ENCODE measurements at places on chromosomes 11 and 22. TPM values are rescaled to one million over a fixed set of nuclear protein-coding genes. Genes with fewer than 3 reads are reported as not detected.
A peak's percentile ranks its signal among the peaks of the same experiment; 100 is the strongest.

Gene ABTB2
- 0.97 TPM for total RNA-seq

DNA sequence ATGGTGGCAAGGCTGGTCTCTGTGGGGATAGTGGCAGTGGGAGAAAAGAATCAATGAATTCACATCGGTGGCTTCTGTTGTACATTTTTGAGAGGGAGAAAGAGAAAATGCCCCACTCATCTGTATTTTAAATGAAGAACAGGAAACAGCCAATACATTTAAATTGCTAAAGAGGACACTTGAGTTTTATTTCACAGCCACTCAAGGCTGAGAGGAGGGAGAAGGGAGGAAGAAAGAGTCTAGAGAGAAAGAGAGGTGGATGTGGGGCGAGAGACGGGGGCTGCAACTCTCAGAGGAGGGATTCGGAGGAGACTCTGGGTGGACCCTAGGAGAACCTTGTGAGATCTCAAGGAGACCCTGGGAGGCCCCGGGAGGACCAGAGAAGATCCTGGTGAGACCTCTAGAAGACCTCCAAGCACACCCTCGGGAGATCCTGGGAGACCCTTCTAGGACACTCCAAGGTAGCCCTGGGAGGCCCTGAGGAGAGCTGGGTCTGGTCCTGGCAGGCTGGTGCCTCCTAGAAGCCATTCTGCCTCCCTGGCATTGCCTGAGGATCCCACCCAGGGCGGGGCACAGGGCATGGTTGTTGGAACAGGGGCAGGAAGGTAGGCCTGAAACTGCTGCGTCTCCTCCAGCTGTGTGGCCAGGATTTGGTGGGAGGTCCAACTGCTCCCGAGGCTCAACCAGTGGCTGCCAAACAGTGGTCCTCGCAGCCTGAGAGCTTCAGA, 91.0 kb upstream of the SHISAL1 start:
- no peaks in the 10 kb centered on the region for H3K27me3 ChIP-seq
- no peak overlapping the region for H3K27ac ChIP-seq
- no peak overlapping the region for H3K4me3 ChIP-seq

Gene FXYD2
- 31.2 TPM for total RNA-seq

Gene OR51E2
- total RNA-seq, result not detected

Gene C22orf31
- total RNA-seq, result not detected

DNA sequence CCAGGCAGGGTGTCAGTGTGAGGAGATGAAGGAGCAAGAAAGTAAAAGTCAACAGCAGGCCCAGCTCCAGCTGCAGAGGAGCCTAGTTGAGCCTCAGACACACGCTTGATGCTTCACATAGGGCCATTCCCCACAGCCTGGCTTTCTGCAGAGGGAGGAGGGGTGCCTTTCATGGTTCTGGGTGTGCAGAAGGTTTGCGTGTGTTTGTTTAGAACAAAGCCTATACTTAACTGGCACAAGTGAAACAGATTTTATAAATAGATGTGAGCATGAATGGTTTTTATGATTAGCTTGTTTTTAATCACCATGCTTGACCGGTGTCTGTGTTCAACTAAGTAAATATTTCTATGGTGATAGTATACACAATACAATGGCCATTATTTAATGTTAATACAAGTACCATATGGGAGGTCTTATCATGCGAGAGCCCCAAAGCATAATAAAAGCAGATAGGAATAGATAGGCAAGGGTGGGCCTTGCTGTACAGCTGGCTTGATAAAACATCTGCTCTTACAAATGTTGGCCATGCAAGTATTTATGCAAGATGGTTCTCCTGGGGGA, 290.2 kb downstream of the ETS1 start:
- H3K27ac ChIP-seq, result peak overlapping the region; percentile 86
- no peaks in the 10 kb centered on the region for H3K27me3 ChIP-seq
- H3K36me3 ChIP-seq, result peaks cover 36% of the 10 kb centered on the region
- H3K4me3 ChIP-seq, result peak overlapping the region; percentile 64

- no peak overlapping the region for H3K27ac ChIP-seq
- no peak for DNase-seq
- H3K4me3 ChIP-seq, result no peak overlapping the region
These were observed 13.4 kb upstream of the DAGLA start for GRCh38 chr11:61666684-61667297.

- no peak overlapping the region for H3K27ac ChIP-seq
- no peak for DNase-seq
- no peak overlapping the region for H3K4me3 ChIP-seq
- H3K27me3 ChIP-seq, result peaks cover under 1% of the 10 kb centered on the region
- no peaks in the 10 kb centered on the region for H3K36me3 ChIP-seq
These were observed 8.3 kb upstream of the INSC start for GRCh38 chr11:15106201-15106965.

Gene SGSM1
- total RNA-seq, result 0.34 TPM

Gene TSSK2
- total RNA-seq, result not detected

GRCh38 chr22:23093051-23093788, 22.9 kb downstream of the GNAZ start:
- no peak for DNase-seq
- no peak overlapping the region for H3K4me3 ChIP-seq
- no peak overlapping the region for H3K27ac ChIP-seq
- H3K4me1 ChIP-seq, result peaks cover 2% of the 10 kb centered on the region
- H3K27me3 ChIP-seq, result no peaks in the 10 kb centered on the region
- H3K36me3 ChIP-seq, result no peaks in the 10 kb centered on the region

DNA sequence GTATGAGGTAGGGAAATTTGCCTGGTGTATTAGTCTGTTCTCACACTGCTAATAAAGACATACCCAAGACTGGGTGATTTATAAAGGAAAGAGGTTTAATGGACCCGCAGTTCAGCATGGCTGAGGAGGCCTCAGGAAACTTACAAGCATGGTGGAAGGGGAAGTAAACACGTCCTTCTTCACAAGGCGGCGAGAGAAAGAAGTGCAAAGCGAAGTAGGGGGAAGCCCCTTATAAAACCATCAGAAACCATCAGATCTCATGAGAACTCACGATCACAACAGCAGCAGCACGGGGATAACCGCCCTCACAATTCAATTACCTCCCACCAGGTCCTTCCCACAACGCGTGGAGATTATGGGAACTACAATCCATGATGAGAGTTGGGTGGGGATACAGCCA, 12.0 kb upstream of the RFPL2 start:
- no peak overlapping the region for H3K4me3 ChIP-seq
- H3K27ac ChIP-seq, result no peak overlapping the region
- H3K36me3 ChIP-seq, result no peaks in the 10 kb centered on the region
- H3K4me1 ChIP-seq, result no peaks in the 10 kb centered on the region
- no peak for DNase-seq
- H3K27me3 ChIP-seq, result peaks cover 34% of the 10 kb centered on the region

DNA sequence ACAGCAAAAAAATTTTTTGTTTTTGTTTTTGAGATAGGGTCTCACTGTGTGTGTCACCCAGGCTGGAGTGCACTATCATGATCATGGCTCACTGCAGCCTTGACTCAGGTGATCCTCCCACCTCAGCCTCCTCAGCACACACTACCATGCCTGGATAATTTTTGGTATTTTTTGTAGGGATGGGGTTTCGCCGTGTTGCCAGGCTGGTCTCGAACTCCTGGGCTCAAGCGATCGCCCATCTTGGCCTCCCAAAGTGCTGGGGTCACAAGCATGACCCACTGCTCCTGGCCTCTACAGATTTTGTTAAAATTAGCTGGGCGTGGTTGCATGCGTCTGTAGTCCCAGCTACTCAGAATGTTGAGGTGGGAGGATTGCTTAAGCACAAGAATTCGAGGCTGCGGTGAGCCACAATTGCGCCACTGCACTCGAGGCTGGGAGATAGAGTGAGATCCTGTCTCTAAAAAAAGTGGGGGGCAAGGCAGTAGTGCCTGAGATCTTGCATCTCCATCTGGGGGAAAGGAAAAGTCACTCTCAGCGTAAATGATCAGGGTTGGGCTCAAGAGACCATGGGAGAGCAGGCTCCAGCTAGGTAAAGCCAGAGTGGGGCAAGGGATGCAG, 10.6 kb upstream of the DGKZ start:
- DNase-seq, result no peak
- H3K4me1 ChIP-seq, result peaks cover 24% of the 10 kb centered on the region
- no peak overlapping the region for H3K27ac ChIP-seq
- H3K4me3 ChIP-seq, result no peak overlapping the region

DNA sequence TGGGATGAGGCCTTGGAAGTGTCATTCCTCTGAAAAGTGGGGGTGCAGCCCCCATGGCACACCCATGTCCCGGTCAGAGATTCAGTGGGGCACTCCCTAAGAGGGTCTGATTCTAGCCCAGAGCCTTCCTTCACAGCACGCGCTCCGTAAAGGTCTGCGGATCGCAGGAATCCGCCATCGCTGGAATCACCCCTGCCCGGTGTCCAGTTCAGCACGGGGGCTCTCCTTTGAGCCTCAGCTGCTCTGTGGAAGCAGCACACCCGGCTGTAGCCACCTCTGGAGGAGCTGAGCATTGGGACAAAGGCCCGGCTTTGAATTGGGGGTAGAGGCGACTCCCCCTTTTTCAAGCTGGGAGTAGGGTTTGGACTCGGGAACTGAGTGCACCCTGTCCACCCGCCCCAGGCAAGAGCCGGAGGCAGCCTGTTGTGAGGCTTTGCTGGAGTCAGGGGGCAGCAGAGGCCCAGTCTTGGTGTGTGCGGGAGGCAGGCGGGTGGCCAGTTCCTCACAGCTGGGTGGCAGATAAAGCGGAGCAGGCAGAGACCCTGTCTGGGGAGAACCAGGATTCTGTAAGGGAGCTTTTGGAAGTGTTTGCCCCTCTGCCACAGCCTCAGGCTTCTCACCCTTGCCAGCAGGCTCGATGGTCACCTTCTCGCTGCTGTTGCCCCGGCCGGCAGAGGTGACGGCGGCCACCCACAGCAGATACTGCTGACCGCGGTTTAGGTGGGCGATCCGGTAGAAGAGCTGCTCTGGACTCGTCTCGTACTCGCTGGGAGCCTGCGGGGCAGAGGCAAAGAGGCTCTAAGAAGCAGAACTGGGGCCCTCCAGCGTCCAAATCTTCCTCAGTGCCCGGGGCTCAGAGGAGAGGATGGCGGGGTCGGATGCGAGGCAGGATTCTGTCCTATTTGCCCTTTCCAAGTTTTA, 115.9 kb downstream of the CEP164 start:
- DNase-seq, result no peak
- H3K4me1 ChIP-seq, result no peaks in the 10 kb centered on the region
- no peak overlapping the region for H3K4me3 ChIP-seq
- H3K27me3 ChIP-seq, result peaks cover 24% of the 10 kb centered on the region
- no peaks in the 10 kb centered on the region for H3K36me3 ChIP-seq
- no peak overlapping the region for H3K27ac ChIP-seq

DNA sequence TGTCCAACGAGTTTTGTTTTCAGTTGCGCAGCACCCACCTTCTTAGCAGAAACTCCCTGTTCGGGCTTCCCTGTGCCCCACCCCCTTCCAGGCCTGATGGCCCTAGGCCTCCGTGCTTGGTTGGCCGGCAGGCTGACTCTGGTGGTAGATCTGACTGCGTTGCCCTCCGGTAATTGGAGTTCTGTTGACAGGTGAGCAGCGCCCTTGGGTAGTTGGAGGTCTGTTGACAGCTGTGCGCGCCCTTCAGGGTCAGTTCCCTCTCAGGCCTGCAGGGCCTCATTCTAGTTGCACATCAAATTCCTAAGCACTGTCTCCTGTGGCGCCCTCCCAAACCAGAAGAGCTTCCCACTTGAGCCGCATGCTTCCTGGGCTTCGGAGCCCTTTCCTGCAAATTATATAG, 776 bp downstream of the DGCR6 start:
- H3K27me3 ChIP-seq, result no peaks in the 10 kb centered on the region
- H3K4me3 ChIP-seq, result no peak overlapping the region
- DNase-seq, result no peak
- no peaks in the 10 kb centered on the region for H3K36me3 ChIP-seq
- no peaks in the 10 kb centered on the region for H3K4me1 ChIP-seq

GRCh38 chr11:120222916-120223315, 12.1 kb downstream of the OAF start:
- H3K27ac ChIP-seq, result no peak overlapping the region
- no peaks in the 10 kb centered on the region for H3K36me3 ChIP-seq
- peaks cover 2% of the 10 kb centered on the region for H3K27me3 ChIP-seq
- H3K4me1 ChIP-seq, result peaks cover 18% of the 10 kb centered on the region
- no peak overlapping the region for H3K4me3 ChIP-seq

Gene DEUP1
- not detected for total RNA-seq

Gene SCGB2A2
- not detected for total RNA-seq

GRCh38 chr22:22753526-22754267, 109.3 kb downstream of the GGTLC2 start:
- peak; percentile 73 for DNase-seq
- no peak overlapping the region for H3K27ac ChIP-seq
- H3K36me3 ChIP-seq, result no peaks in the 10 kb centered on the region
- H3K27me3 ChIP-seq, result peaks cover 7% of the 10 kb centered on the region
- no peak overlapping the region for H3K4me3 ChIP-seq

DNA sequence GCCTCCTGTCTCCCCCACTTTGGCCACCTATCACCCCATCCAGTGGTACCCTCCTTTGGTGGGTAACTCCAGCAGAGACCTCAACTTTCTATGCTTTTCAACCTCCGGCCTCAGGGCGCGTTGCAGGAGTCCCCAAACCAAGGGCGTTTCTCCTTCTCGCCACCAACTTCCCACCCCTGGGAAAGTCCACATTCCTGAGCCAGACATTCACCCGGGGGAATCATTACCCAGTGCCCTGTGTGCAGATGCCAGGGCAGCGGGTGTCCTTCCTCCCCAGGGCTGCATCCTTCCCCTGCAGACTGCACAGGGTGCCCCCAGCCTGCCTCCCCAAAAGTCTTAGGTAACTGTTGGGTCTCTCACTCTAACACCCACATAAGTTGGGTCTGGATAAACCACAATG, 26.4 kb downstream of the MYEOV start:
- DNase-seq, result no peak
- no peak overlapping the region for H3K27ac ChIP-seq
- peaks cover 4% of the 10 kb centered on the region for H3K4me1 ChIP-seq

DNA sequence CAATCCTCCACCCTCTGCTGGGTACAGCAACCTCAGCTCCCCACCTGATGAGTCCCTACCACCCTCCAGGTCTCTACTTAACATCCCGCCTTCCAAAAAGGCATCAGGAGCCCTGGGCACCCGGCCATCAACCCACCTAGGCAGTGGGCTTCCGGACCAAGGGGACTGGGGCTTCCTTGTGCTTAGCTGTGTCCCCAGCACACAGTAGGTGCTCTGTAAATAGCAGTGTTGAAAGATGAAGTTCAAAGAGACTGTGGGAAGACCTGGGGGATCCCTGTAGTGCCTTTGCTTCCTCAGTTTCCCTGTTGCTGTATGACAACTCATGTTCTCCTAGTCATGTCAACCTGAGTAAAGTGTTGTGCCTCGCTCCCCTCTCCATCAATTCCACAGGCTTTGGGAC, 21.0 kb downstream of the VWCE start:
- H3K27ac ChIP-seq, result no peak overlapping the region
- no peak for DNase-seq
- H3K36me3 ChIP-seq, result no peaks in the 10 kb centered on the region
- no peaks in the 10 kb centered on the region for H3K4me1 ChIP-seq
- no peaks in the 10 kb centered on the region for H3K27me3 ChIP-seq

- H3K4me1 ChIP-seq, result no peaks in the 10 kb centered on the region
- H3K27me3 ChIP-seq, result peaks cover 10% of the 10 kb centered on the region
- H3K36me3 ChIP-seq, result no peaks in the 10 kb centered on the region
- DNase-seq, result no peak
These were observed 407.3 kb downstream of the TMEM135 start for GRCh38 chr11:87444993-87445392.

Gene MIOX
- not detected for total RNA-seq

All from activated naive CD8-positive, alpha-beta T cell treated with anti-CD3 and anti-CD28 coated beads, Interleukin-2, amount 10 ng/mL, durations not matched to agents 7 days and 5 days (primary cell).